Common myeloid progenitor, CD34-positive (primary cell): ENCODE measurements at places on chromosomes 7 and 10.

GRCh38 chr7:42639930-42640329 lies 271.9 kb downstream of the C7orf25 start:
- no peaks in the 10 kb centered on the region for H3K27me3 ChIP-seq
- H3K4me1 ChIP-seq: no peaks in the 10 kb centered on the region
- no peaks in the 10 kb centered on the region for H3K36me3 ChIP-seq
- H3K4me3 ChIP-seq: no peak overlapping the region
- H3K27ac ChIP-seq: no peak overlapping the region

DNA sequence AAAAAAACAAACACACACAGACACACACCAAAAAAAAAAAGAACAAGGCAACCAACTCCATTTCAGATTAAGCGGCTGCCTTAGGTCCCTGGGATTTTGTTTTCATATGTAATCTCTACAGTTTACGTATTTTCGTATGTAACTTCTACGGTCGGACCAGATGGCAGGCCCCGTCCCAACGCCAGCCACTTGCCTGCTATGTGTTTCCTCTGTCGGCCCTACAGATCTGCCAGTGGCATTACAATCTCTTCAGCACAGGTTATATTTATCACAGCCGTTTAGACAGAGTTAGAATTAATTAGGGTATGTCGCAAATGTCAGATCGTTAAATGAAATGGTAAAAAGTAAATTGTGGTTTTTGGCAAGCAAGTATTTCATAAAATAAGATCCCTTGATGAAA lies 99.3 kb downstream of the DNAJB6 start:
- H3K4me1 ChIP-seq: peaks cover 12% of the 10 kb centered on the region
- no peak overlapping the region for H3K4me3 ChIP-seq
- H3K27me3 ChIP-seq: peaks cover 2% of the 10 kb centered on the region
- no peak for DNase-seq

DNA sequence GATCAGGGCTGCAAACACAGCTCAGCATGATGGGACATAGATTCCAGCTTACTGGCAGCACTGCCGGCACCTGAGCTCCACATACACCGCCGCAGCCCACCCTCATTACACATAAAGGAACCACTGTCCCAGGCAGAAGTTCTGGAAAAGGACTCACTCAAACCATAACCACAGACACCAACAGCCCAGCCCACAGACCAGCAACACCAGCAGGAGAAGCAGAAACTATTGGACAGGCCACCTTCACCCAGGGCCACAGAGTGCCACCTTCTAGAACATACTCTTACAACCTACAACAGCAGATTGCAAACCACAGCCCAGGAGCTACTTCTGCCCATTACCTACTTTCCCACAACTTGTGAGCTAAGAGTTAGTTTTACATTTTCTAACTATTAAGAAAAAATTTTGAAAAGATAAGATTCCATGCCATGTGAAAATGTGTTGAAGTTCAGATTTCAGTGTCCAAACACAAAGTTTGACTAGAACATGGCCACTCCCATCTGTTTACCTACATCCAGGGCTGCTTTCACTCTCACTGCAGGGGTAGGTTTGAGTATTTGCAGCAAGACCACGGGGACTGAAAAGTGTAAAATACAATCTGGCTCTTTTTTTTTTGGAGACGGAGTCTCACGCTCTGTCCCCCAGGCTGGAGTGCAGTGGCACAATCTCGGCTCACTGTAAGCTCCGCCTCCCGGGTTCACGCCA lies 153.0 kb downstream of the TNS3 start:
- DNase-seq: no peak
- H3K36me3 ChIP-seq: peaks cover 21% of the 10 kb centered on the region
- H3K4me1 ChIP-seq: peaks cover 12% of the 10 kb centered on the region
- no peak overlapping the region for H3K4me3 ChIP-seq

- peaks cover 21% of the 10 kb centered on the region for H3K4me1 ChIP-seq
- peak overlapping the region; percentile 90 for H3K4me3 ChIP-seq
- H3K27me3 ChIP-seq: no peaks in the 10 kb centered on the region
- peak overlapping the region; percentile 64 for H3K27ac ChIP-seq
Observed at GRCh38 chr10:65570143-65571010, 1355.5 kb upstream of the LRRTM3 start.

DNA sequence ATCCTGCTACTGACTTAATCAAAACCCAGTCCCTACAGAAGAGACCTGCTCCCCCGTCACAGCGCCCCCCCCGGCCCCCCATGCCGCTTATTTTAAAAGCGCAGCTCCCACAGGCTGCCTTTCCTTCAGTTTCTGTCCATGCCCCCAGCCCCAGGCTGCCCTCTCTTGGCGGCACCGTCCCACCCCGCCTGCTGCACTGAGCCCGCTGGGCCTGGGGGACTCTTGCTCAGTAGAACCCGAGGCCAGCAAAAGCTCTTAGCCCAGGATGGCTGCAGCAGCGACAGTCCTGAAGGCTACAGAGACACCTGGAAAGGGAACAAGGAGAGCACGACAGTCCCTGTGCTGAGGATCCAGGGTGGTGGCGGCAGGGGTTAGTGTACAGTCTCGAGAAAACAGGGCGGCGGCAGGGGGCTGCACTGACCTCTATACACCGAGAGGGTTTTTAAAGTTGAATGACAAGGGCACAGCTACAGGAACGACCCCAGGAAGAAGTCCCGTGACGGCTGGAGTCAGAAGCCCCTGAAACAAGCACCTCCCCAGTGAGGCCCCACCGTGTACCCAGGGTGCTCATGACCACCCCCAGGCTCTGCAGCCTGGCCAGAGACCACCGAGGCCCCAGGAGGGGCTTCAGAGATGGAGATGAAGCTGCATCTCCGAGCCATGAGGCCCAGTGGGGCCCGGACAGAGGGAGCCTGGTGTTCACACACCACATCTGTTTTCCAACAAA lies 54.4 kb downstream of the ZRANB1 start:
- peaks cover 13% of the 10 kb centered on the region for H3K36me3 ChIP-seq
- no peak overlapping the region for H3K27ac ChIP-seq
- no peaks in the 10 kb centered on the region for H3K27me3 ChIP-seq
- no peak for DNase-seq

- H3K4me3 ChIP-seq: no peak overlapping the region
- no peak for DNase-seq
- peaks cover 6% of the 10 kb centered on the region for H3K27me3 ChIP-seq
- H3K27ac ChIP-seq: no peak overlapping the region
Observed at GRCh38 chr7:55108401-55108800, 89.6 kb downstream of the EGFR start.

GRCh38 chr10:117261501-117261900 lies 20.6 kb downstream of the SLC18A2 start:
- H3K27ac ChIP-seq: no peak overlapping the region
- H3K4me1 ChIP-seq: peaks cover 11% of the 10 kb centered on the region
- no peaks in the 10 kb centered on the region for H3K27me3 ChIP-seq

- H3K36me3 ChIP-seq: no peaks in the 10 kb centered on the region
- no peak overlapping the region for H3K27ac ChIP-seq
- no peak for DNase-seq
Observed at GRCh38 chr10:55449981-55450380, 649.0 kb upstream of the PCDH15 start.

- H3K36me3 ChIP-seq: no peaks in the 10 kb centered on the region
- no peaks in the 10 kb centered on the region for H3K27me3 ChIP-seq
- H3K4me3 ChIP-seq: no peak overlapping the region
- no peak overlapping the region for H3K27ac ChIP-seq
Observed at GRCh38 chr7:28658381-28658780, 246.1 kb downstream of the CREB5 start.

- DNase-seq: peak; percentile 61
- no peak overlapping the region for H3K27ac ChIP-seq
- no peaks in the 10 kb centered on the region for H3K27me3 ChIP-seq
- peaks cover 48% of the 10 kb centered on the region for H3K4me1 ChIP-seq
Observed at GRCh38 chr10:112986544-112987190, 36.6 kb downstream of the TCF7L2 start.

DNA sequence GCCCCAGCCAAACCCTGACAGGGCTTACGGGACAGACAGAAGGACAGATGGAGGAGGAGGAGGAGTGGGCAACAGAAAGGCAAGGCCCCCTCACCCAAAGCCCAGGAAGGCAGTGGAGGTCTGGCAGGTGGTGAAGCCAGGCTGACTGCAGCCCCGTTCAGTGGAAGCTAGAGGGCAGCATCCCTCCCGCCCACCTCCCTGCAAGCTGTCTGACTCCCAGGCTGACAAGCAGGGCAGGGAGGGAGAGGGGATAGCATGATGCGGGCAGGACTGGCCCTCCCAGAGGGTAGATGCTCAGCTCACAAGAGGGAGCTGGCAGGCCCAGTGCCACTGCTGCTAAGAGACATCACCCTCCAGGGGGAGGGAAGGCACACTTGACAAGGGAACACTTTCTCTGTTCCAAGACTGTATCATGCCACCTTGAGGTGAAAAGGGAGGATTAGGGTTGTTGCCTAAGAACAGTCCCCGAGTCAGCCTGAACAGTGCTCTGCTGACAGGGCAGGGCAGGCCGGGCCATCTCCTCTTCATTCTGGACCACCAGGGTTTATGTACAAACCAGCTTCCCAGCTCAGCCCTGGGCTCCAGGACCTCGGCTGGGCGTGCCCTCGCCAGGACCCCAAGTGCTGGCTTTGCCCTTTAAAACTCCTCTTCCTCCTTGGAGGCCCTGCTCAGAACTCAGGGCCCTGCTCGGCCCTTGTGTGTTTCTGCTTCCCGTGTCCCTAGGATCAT lies 61.8 kb downstream of the RASGEF1A start:
- no peak overlapping the region for H3K4me3 ChIP-seq
- no peak overlapping the region for H3K27ac ChIP-seq
- no peaks in the 10 kb centered on the region for H3K36me3 ChIP-seq
- peaks cover 19% of the 10 kb centered on the region for H3K4me1 ChIP-seq
- DNase-seq: peak; percentile 82
- H3K27me3 ChIP-seq: no peaks in the 10 kb centered on the region

DNA sequence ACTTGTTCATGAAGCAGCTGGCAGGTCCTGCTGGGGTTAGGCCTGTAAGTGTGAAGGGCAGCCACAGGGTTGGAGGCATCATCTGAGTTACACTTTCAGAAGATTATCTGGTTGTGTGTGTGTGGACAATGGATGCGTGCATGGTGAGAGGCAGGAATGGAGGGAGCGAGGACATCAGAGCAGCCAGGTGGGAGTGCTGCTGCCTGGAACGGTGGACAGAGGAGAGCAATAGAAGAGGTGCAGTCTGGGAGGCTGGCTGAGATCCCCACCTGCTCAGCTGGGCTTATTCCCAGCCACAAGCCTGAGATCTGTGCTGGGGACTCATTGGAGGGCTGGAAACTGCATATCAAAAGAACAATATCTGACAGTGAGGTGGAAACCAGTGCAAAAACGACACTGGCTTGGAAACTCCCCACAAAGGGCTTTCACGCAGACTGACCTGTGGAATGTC lies 17.9 kb downstream of the ZNF488 start:
- no peaks in the 10 kb centered on the region for H3K36me3 ChIP-seq
- no peaks in the 10 kb centered on the region for H3K27me3 ChIP-seq
- DNase-seq: no peak
- H3K27ac ChIP-seq: no peak overlapping the region

DNA sequence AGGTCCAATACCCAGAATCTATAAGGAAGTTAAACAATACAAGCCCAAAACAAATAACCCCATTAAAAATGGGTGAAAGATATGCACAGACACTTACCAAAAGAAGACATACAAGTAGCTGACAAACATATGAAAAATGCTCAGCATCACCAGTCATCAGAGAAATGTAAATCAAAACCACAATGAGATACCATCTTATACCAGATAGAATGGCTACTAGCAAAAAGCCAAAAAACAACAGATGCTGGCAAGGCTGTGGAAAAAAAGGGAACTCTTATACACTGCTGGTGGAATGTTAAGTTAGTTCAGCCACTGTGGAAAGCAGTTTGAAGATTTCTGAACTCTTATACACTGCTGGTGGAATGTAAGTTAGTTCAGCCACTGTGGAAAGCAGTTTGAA lies 331.1 kb downstream of the KIF20B start:
- no peaks in the 10 kb centered on the region for H3K4me1 ChIP-seq
- H3K36me3 ChIP-seq: no peaks in the 10 kb centered on the region

DNA sequence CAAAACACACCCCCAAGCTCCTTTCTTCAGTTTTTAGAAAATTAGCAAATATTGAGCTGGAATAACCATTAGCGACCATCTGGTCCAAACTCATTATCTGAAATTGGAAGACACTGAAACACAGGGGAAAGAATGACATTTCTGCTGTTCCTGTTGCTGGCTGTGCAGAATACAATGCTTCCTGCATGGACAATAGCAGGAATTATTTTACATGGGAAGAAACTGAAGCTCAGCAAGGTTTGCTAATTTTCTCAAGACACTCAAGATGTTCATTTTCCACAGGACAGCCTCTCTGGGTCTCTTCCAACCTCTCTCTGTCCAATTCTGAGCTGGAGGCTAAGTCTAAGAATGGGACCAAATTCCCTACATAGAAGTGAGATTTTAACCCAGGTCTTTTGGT lies 81.9 kb upstream of the TNS3 start:
- no peak overlapping the region for H3K27ac ChIP-seq
- no peaks in the 10 kb centered on the region for H3K27me3 ChIP-seq
- no peak for DNase-seq

DNA sequence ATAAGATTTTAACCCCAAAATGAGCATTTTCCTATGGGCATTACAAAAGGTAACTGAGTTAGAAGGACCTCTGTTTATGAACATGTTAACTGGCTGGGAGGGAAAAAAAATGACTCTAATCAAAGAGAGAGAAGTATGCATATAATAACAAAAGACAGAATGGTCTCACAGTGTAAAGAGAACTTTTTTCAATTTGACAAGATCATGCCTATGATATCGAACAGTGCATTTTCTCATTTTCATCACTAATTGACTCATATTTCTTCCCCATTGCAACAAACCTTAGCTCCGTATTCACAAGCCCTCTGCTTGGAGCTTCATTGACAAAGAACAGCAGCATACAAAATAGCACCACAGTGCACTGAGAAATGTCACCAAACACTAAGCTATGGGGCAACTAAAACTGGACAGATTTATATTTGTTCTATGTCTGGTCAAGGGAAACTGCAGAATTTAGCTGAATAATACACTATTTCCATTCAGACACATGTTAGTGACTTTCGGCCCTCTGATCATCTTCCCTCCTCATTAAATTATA lies 45.6 kb downstream of the SMURF1 start:
- no peaks in the 10 kb centered on the region for H3K4me1 ChIP-seq
- H3K27me3 ChIP-seq: no peaks in the 10 kb centered on the region
- no peak for DNase-seq
- no peak overlapping the region for H3K27ac ChIP-seq
- peaks cover 3% of the 10 kb centered on the region for H3K36me3 ChIP-seq
- no peak overlapping the region for H3K4me3 ChIP-seq

GRCh38 chr7:140689199-140690152 lies 7.0 kb upstream of the NDUFB2 start:
- no peaks in the 10 kb centered on the region for H3K27me3 ChIP-seq
- H3K4me1 ChIP-seq: no peaks in the 10 kb centered on the region
- no peak for DNase-seq
- H3K4me3 ChIP-seq: no peak overlapping the region
- peaks cover 3% of the 10 kb centered on the region for H3K36me3 ChIP-seq
- H3K27ac ChIP-seq: no peak overlapping the region
